ENCODE measurements at places on chromosomes 11 and 22. TPM values are rescaled to one million over a fixed set of nuclear protein-coding genes. Genes with fewer than 3 reads are reported as not detected.
A peak's percentile ranks its signal among the peaks of the same experiment; 100 is the strongest.

Gene PRSS23
- 220 TPM for total RNA-seq

Gene SCGB1A1
- not detected for total RNA-seq

Gene SCUBE2
- 7.5 TPM for total RNA-seq

GRCh38 chr22:42459287-42460063 is 27.3 kb upstream of the NFAM1 start:
- no peak overlapping the region for H3K4me3 ChIP-seq
- DNase-seq: peak; percentile 47
- peaks cover 17% of the 10 kb centered on the region for H3K27me3 ChIP-seq

DNA sequence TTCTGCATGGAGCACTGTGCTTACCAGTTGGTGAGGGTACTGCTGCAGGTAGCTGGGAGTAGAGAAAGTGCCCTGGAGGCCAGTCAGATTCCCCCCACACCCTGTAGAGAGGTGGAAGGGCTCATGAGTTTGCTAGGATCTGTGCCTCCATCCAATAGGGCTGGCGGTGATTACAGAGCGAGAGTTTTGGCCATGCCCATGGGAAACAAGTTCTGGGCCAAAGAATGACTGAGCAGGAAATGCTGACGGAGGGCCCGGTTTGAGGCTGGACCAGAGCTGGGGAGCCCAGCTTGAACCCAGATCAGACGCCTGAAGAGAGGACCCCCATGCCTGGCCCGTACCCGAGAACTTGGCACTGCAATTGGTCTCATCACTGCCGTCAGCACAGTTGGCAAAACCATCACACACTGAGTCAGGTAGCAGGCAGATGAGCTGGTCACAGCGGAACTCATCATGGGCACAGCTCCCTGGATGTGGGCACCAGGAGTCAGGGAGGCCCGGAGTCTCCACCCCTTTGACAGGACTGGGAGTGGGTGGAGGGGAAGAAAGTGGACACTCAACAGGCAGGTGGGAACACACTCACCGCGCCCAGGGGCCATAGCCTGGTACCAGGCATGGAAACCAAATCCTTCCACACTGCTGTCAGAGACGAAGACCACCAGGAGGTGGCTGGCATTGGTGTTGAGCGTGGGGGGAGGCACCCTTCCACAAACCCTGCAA is 2.1 kb downstream of the MFRP start:
- H3K4me3 ChIP-seq: no peak overlapping the region
- peaks cover 16% of the 10 kb centered on the region for H3K4me1 ChIP-seq
- no peaks in the 10 kb centered on the region for H3K36me3 ChIP-seq
- no peak for DNase-seq

- peak overlapping the region; percentile 100 for H3K27ac ChIP-seq
- no peak for DNase-seq
- H3K36me3 ChIP-seq: no peaks in the 10 kb centered on the region
- H3K4me3 ChIP-seq: no peak overlapping the region
- peaks cover 67% of the 10 kb centered on the region for H3K4me1 ChIP-seq
- H3K27me3 ChIP-seq: no peaks in the 10 kb centered on the region
Measured at GRCh38 chr11:65473278-65473860, 25.5 kb upstream of the MALAT1 start.

- DNase-seq: no peak
- no peaks in the 10 kb centered on the region for H3K36me3 ChIP-seq
- H3K4me1 ChIP-seq: peaks cover 6% of the 10 kb centered on the region
- H3K27ac ChIP-seq: peak overlapping the region; percentile 91
- H3K27me3 ChIP-seq: no peaks in the 10 kb centered on the region
Measured at GRCh38 chr11:17277024-17277584, 565 bp downstream of the NUCB2 start.

DNA sequence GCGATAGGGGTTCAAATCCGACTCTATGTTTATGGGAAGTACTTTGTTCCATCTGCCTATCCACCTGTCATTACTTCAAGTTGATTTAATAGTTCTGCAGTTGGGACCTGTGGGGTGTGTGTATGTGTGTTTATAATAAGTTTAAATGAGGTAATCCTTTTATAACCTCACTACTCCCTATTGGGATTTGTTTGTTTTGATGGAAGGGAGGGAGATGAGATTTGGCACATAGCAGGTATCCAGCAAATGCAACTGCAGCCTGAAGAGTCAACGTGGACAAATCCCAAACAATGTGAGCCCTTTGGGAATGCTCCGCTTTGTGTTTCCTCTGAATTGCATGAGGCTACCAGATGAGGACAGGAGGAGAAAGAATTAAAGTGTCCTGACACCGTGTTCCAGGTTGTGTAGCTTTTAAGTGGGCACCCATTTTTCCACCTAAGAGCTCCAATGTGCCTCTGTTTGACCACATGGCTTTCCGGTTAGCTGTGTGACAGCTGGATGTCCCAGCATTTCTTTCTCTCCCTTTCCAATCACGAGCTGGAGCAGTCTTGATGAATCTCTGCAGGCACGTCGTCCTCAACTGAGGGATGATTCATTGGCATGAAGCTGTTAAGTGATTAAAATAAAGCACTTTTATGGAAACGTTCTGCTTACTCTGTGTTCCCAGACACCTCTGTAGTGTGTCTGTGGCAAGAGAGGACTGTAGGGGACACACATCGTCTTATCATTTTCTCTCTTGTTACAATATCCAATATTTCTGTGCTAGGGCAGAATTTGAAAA is 610.7 kb downstream of the NTM start:
- H3K27me3 ChIP-seq: no peaks in the 10 kb centered on the region
- no peaks in the 10 kb centered on the region for H3K4me1 ChIP-seq
- H3K27ac ChIP-seq: no peak overlapping the region

All from transverse colon (tissue), 4 donors.